Mesenchymal stem cell (in vitro differentiated cells and primary cell): ENCODE measurements at places on chromosomes 2 and 18.
A peak's percentile ranks its signal among the peaks of the same experiment; 100 is the strongest.

GRCh38 chr2:46983065-46983801 lies 67.6 kb upstream of the MCFD2 start:
- peaks cover 46% of the 10 kb centered on the region for H3K36me3 ChIP-seq
- H3K4me1 ChIP-seq, result peaks cover 50% of the 10 kb centered on the region
- H3K4me3 ChIP-seq, result no peak overlapping the region
- peak; percentile 61 for DNase-seq
- no peaks in the 10 kb centered on the region for H3K27me3 ChIP-seq

- H3K4me3 ChIP-seq, result no peak overlapping the region
- no peaks in the 10 kb centered on the region for H3K4me1 ChIP-seq
- no peaks in the 10 kb centered on the region for H3K27me3 ChIP-seq
- H3K27ac ChIP-seq, result no peak overlapping the region
These were observed 385.8 kb downstream of the GALR1 start for GRCh38 chr18:77635451-77635850.

DNA sequence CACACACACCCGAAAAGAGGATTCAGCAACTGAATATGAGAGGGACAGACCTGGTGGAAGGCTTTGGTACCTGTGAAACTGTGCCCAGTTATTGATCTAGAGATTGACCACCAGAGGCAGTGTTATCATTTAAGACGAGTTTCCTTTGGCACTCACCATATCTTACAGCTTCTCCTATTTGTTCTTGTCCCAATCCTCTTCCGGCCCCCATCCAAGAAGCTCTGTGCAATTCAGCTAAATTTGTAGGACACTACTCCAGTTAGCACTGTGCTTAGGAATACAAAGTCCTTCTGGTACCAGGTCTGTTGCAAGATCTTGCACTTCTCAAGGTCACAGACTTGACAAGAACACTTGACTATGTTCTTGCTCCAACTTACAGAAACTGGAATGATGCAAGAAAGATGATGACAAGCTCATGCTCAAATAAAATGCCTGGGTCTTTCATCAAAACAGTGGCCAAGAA lies 177.7 kb downstream of the TMEM247 start:
- H3K27me3 ChIP-seq, result no peaks in the 10 kb centered on the region
- H3K27ac ChIP-seq, result no peak overlapping the region
- H3K4me3 ChIP-seq, result no peak overlapping the region
- peak; percentile 83 for DNase-seq
- peaks cover 3% of the 10 kb centered on the region for H3K4me1 ChIP-seq

GRCh38 chr2:20231598-20232026 lies 6.7 kb upstream of the SDC1 start:
- H3K4me1 ChIP-seq, result peaks cover 9% of the 10 kb centered on the region
- no peaks in the 10 kb centered on the region for H3K36me3 ChIP-seq
- no peak overlapping the region for H3K4me3 ChIP-seq
- H3K27me3 ChIP-seq, result peaks cover 6% of the 10 kb centered on the region
- no peak for DNase-seq
- H3K27ac ChIP-seq, result no peak overlapping the region

- no peaks in the 10 kb centered on the region for H3K36me3 ChIP-seq
- no peak for DNase-seq
These were observed 68.9 kb downstream of the PTRHD1 start for GRCh38 chr2:24724111-24724775.

DNA sequence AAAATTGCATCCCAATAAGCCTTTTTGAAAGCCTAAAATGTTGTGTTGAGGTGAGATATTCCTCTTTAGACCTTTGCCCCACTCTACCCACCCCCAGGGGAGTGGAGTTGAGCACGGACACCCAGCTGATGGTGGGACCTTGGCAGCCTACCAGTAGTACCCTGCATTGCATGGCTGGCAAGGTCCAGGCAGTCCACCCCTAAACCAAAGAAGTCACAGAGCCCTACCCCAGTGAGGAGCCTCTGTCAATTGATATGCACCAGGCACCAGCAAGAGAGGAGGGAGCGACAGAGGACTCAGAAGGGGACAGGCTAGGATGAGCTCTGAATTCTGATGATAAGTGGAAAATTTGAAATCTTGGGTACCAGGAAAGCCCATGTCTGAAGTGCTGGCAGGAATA lies 38.6 kb downstream of the MARCO start:
- H3K4me3 ChIP-seq, result no peak overlapping the region
- H3K4me1 ChIP-seq, result no peaks in the 10 kb centered on the region
- no peak for DNase-seq
- H3K27ac ChIP-seq, result no peak overlapping the region
- no peaks in the 10 kb centered on the region for H3K36me3 ChIP-seq

GRCh38 chr2:54906716-54907115 lies 143.5 kb downstream of the RTN4 start:
- H3K36me3 ChIP-seq, result no peaks in the 10 kb centered on the region
- no peak overlapping the region for H3K27ac ChIP-seq
- DNase-seq, result no peak
- H3K4me3 ChIP-seq, result no peak overlapping the region
- H3K27me3 ChIP-seq, result no peaks in the 10 kb centered on the region

DNA sequence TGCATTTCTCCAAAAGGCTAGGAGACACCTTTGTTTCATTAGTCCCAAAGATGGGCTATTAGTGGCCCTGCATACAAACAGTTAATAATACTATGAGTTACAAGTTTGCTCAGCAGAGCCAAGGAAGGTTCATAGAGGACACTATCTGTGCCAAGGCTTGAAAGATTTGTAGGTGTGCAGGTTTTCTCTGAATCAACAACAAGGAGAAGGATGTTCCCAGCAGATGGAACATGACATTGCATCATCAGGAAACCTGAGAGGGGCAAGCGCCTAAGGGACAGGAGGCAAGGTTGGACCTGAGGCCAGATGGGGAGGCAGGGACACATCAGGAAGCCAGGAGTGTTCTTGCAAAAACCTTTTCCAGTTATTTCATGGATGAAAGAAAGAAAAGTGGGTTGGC lies 35.4 kb upstream of the STK17B start:
- peaks cover 5% of the 10 kb centered on the region for H3K4me1 ChIP-seq
- DNase-seq, result no peak
- no peaks in the 10 kb centered on the region for H3K27me3 ChIP-seq

GRCh38 chr2:95530734-95531133 lies 46.2 kb upstream of the TRIM43B start:
- DNase-seq, result no peak
- peak overlapping the region; percentile 39 for H3K27ac ChIP-seq
- H3K27me3 ChIP-seq, result no peaks in the 10 kb centered on the region
- peaks cover 18% of the 10 kb centered on the region for H3K4me1 ChIP-seq
- no peak overlapping the region for H3K4me3 ChIP-seq

- no peak for DNase-seq
- peaks cover 24% of the 10 kb centered on the region for H3K27me3 ChIP-seq
- no peaks in the 10 kb centered on the region for H3K36me3 ChIP-seq
- H3K4me1 ChIP-seq, result no peaks in the 10 kb centered on the region
These were observed 166.9 kb downstream of the MYCN start for GRCh38 chr2:16107246-16107645.

DNA sequence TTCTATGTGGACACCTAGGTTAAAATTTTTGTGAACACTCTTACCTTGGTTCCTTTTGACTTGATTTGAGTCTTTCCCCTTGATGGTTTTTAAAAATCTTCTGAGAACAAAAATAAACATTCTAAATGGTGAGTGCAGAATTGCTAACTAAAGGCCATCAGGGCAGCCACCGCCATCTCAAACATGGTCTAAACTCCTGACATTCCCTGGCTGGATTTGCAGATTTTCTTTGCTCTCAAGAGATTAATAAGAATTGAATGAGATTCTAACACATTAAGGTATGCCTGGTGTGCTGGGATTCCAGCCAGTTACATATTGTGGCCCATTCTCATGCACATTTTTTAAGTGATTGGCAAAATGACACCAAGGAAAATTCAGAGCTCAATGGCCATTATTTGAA lies 17.2 kb upstream of the CTDP1 start:
- peaks cover 50% of the 10 kb centered on the region for H3K27me3 ChIP-seq
- H3K27ac ChIP-seq, result no peak overlapping the region
- no peak overlapping the region for H3K4me3 ChIP-seq
- no peaks in the 10 kb centered on the region for H3K36me3 ChIP-seq

DNA sequence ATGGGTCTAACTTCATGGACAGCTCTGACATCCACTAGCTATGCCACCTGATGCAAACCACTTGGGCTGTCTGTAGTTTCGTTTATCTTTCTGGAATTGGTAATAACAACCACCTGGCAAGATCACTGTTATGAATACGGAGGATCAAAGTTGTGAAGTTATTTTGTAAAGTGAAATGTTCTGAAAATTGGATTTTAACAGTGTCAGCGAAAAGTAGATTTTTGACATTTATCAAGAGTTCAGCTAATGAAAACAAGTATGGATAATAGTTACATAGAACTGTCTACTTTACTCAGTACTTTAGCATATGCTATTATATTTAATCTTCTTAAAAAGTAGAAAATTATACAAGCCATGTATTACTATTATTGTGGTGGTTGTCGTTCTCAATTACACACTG lies 813.8 kb downstream of the RNF144A start:
- H3K27ac ChIP-seq, result no peak overlapping the region
- H3K4me1 ChIP-seq, result no peaks in the 10 kb centered on the region
- DNase-seq, result no peak

- H3K4me1 ChIP-seq, result peaks cover 22% of the 10 kb centered on the region
- DNase-seq, result no peak
- H3K4me3 ChIP-seq, result no peak overlapping the region
- H3K27ac ChIP-seq, result no peak overlapping the region
These were observed 28.6 kb downstream of the CRACDL start for GRCh38 chr2:98907385-98907784.

- peaks cover 20% of the 10 kb centered on the region for H3K36me3 ChIP-seq
- DNase-seq, result peak; percentile 63
- H3K27ac ChIP-seq, result no peak overlapping the region
- H3K27me3 ChIP-seq, result no peaks in the 10 kb centered on the region
- no peak overlapping the region for H3K4me3 ChIP-seq
These were observed 7.5 kb downstream of the C2orf49 start for GRCh38 chr2:105344704-105345345.

DNA sequence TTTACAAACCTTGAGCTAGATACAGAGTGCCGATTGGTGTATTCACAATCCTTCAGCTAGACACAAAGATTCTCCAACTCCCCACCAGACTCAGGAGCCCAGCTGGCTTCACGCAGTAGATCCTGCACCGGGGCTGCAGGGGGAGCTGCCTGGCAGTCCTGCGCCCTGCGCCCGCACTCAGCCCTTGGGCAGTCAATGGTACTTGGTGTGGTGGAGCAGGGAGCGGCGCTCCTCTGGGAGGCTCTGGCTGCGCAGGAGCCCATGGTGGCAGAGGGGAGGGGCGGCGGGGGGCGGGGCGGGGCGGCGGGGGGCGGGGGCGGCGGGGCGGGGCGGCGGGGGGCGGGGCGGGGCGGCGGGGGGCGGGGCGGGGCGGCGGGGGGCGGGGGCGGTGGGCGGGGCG lies 923.4 kb downstream of the SOCS6 start:
- H3K4me3 ChIP-seq, result peak overlapping the region; percentile 26
- DNase-seq, result no peak
- H3K27me3 ChIP-seq, result no peaks in the 10 kb centered on the region

GRCh38 chr2:202185156-202185555 lies 53.2 kb downstream of the SUMO1 start:
- no peak for DNase-seq
- peaks cover 11% of the 10 kb centered on the region for H3K4me1 ChIP-seq
- H3K4me3 ChIP-seq, result no peak overlapping the region
- H3K27me3 ChIP-seq, result no peaks in the 10 kb centered on the region
- no peak overlapping the region for H3K27ac ChIP-seq
